ENCODE measurements at places on chromosomes 1 and 21. TPM values are rescaled to one million over a fixed set of nuclear protein-coding genes. Genes with fewer than 3 reads are reported as not detected.

GRCh38 chr21:27808923-27809322 is 842.0 kb upstream of the ADAMTS5 start:
- no peak for DNase-seq

DNA sequence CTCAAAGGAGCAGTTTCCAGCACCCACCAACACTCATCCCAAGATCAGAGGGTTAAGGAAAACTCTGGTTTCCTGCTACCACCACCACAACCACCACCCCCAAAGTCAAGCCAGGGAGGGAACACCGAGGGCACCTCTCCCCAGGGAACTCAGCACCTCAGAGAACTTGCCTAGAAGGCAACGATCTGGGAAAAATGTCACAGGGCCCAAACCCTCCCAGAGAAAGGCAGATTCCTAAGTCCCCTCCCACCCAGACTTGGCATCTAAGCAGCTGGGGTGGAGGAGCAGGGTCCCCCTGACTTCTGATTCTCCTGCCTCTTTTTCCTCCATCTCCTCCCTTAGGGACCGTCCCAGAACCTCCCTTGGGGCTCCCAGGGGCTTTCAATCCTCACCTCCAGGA is 10.6 kb downstream of the KANK4 start:
- DNase-seq, result no peak

- DNase-seq, result no peak
Observed at GRCh38 chr1:45840704-45841103, 37.3 kb downstream of the MAST2 start.

- no peak for DNase-seq
Observed at GRCh38 chr1:47885062-47885830, 111.9 kb downstream of the TRABD2B start.

DNA sequence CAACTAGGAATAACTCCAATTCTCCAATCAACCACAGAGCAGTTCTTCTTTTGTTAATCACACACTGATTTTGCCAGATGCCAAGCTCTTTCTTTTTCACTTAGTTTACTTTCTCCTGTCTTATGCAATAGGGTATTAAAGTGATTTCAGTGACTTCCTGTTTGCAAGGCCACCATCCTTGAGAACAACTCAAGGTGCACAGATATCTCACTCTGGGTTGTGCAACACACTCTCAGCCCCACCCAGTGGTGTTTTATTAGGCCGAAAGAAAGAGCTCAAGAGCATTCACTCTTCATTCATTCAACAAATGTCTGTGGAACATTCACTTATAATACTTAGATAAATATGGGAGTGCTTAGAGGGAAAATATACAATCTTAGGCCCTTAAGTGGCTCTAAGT is 352.5 kb downstream of the ZNF326 start:
- no peak for DNase-seq

GRCh38 chr1:58927041-58927721 is 143.3 kb upstream of the JUN start:
- no peak for DNase-seq

GRCh38 chr1:208461680-208462079 is 217.5 kb upstream of the PLXNA2 start:
- DNase-seq, result no peak

GRCh38 chr1:3548156-3548893 is 63.0 kb downstream of the MEGF6 start:
- DNase-seq, result no peak

SERINC2 gene
- 0.32 TPM for total RNA-seq

RGS13 gene
- 0.59 TPM for total RNA-seq

DNA sequence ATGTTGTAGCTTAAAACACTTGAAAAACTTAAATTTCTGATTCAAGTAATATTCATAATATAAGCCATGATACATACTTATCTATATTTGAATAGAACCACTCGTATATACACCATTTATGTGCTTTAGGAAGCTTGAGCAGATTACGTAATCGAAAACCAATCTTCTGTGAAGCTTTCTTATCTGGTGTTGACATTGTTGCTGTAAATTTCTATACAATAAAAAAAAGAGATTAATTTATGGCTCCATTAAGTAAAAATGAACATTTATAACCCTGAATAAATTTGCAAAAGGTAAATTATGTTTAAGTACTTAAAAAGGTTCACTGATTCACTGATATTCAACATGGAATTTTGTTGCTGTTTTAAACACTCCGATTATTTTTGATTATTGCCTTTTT is 21.4 kb downstream of the LIN9 start:
- DNase-seq, result no peak
